ENCODE measurements at places on chromosomes 2 and 18.

DNA sequence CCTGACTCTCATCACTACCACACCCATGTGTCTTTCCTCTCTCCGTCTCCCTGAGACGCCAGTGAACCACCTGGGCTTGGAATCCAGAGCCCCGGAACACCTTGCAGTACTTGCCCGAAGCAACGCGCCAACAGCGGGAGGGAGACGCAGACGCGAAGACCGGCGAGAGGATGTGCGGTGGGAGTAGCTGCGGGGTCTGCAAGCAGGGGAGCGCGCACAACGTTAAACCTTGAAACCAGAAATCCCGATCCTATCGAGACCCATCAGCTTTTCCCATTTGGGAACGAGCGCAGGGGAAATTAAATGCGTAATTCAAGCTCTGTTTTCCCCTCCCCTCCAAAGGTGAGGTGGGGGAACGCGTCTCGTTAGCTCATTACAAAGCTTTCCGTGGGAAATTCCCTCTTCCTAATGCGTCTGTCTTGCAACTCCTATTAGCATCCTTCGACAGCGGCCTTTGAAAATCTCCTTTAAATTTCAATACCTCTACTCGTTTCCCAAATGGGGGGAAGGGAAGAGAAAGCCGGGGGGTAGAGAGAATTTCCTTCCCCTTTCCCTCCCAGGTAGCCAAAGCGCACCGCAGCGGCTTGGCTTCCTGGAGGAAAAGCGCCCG, 421 bp upstream of the CNTNAP5 start:
- DNase-seq: no peak

- DNase-seq: no peak
Measured at GRCh38 chr2:70255637-70256314, 2.2 kb upstream of the PCYOX1 start.

DNA sequence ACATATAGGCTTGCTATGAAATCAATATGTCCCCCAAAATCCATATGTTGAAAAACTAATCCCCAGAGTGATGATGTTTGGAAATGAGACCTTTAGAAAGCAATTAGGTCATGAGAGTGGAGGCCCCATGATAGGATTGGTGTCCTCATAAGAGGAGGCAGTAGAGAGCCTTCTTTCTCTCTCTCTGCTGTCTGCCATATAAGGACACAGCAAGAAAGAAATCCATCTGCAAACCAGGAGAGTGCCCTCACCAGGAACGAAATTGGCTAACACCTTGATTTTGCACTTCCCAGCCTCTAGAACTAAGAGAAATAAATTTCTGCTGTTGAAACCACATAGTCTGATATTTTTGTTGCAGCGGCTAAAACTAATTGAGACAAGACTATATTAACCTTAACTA, 89.5 kb downstream of the NBAS start:
- no peak for DNase-seq

GRCh38 chr18:75201282-75202270, 7.4 kb downstream of the PTGR3 start:
- DNase-seq: no peak

DNA sequence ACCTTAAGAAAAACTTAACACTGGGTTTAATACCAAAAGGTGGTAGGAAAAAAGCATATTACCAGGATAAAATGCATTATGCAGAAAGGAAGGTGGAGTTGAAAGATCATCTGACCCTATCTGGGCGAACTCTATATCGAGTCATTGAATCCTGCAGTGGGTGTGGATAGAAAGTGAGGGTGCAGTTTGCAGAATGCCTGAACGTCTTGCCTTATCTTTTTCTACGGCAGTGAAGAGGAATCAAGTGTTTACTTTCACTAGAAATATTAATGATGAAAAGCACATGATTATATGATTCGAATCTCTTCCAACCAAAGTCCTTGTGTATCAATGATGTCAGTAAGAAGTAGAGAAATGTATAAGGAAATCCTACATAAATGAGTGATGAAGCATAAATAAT, 4.3 kb upstream of the CAVIN2 start:
- DNase-seq: no peak

- no peak for DNase-seq
Measured at GRCh38 chr18:49875155-49875554, 61.8 kb upstream of the ACAA2 start.

DNA sequence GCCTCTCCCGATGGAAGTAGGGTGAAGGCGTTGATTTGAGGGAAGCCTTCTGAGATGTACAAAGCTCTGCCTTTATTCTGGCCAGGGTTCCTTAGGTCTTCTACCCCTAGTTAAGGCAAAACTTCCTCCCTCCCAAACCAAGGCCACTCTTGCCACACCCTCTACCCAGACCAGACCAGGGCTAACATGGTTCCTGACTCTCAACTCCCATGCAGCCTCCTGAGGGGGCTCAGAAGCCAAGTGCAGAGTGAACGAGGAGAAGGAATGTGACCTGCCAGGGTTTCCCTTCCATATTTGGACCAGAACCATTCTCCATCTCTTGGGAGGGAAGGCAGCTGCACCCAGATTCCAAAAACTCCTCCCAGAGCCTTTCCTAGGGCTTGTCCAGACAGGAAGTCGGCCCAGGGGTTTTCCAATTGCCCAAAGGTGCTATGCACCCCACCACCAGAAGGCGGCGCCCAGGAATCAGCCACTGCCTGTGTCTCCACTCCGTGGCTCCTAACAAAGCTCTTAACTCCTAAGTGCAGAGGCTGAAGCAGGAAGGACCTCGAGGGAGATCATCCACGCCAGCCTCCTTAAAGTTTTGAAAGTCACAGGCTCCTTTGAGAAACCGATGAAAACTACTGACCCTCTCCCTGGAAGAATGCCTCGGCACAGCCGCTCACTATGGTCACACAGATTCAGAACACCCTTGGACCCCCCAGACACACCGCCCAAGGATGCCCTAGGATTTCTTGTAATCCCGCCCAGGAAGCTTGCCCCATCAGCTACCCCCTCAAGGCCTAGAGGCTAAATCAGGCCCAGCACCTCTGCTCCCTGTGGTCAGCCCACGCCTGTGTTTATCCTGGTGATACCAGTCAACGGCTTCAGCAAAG, 157.8 kb downstream of the SMAD2 start:
- peak; percentile 41 for DNase-seq

GRCh38 chr18:47999801-48000248, 69.4 kb upstream of the SMAD2 start:
- no peak for DNase-seq

- DNase-seq: no peak
Measured at GRCh38 chr2:234189230-234189629, 138.7 kb downstream of the SPP2 start.

GRCh38 chr2:2890901-2891300, 486.7 kb downstream of the EIPR1 start:
- no peak for DNase-seq

GRCh38 chr2:127423478-127423843, 5.2 kb downstream of the PROC start:
- no peak for DNase-seq

DNA sequence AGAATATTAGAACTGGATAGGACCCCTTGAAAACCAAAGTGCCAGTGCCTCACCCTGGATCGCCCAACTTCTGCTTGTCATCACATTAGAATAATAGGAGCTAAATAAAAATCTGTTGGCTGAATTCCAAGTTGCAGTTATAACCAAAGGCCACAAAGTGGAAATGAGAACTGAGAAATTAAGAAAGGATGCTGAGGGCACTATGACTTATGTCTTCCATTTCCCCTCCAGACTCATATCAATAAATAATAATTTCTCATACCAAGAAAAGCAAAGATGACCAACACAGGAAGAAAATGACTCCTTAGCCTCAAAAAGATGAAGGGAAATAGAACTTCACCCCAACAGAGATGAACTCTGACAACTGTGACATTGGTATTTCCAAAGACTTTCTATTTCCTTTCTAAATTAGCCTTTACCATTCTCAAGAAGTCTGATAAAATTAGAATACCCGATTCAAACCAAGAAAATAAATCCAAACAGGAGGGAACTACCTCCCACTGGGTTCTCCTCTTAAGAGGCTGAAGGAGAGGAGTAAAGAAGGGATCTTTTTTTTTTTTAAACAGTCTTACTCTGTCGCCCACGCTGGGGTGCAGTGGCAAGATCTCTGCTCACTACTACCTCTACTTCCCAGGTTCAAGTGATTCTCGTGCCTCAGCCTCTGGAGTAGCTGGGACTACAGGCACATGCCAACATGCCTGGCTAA, 46.5 kb upstream of the EPG5 start:
- DNase-seq: no peak

DNA sequence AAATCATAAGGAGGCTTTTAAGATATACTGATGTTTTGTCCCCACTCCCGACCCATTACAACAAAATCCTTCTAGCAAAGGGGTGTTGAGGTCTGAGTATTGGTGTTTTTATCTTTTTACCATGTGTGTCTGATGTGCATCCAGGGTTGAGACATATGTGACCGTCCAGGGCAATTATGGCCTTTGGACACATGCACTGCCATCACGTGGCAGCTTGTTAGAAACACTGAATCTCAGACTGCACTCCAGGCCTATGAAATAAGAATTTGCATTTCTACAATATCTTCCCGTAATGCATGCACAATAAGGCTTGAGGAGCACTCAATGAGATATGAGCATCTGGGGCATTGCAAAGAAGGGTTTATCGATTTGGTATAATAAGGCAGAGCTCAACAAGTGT, 235.1 kb upstream of the ZNF804A start:
- DNase-seq: no peak

DNA sequence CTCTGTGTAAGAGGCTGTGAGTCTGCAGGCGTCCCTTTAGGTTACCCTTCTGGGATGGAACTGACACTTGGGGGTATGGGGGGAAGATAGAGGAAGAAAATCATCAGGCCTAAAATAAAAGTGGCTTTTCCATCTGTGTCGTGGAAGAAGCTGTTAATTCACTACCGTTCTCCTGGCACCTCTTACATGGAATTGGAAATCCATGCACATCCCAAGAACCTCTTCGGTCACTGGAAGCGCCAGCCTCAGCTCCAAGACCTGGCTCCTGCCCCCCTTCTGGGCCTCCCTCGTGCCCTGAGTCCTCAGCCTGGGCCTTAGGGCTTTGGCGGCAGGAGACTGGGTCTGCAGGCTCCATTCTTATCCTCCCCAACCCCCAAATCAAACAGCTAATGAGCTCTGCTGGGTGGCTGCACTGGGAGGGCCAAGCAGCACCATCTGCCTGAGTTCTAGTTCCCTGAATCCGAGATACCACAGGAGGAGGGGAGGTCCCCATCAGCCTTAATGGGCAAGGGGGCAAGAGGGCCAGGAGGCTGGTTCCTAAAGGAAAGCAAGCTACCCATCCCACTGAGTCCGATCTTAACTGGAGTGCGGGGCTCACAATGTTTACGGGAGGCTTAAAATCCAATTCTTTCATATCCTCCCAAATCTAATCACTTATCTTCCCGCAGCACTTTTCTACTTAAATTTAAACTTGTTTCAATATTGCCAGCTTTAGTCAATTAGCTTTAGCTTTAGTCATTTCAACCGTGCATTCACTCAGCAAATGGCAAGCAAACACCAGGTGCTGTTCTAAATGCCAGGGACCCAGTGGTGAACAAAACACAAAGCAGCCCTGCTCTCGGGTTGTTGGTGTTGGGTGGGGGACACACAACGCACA, 52.8 kb downstream of the FAM178B start:
- DNase-seq: no peak

DNA sequence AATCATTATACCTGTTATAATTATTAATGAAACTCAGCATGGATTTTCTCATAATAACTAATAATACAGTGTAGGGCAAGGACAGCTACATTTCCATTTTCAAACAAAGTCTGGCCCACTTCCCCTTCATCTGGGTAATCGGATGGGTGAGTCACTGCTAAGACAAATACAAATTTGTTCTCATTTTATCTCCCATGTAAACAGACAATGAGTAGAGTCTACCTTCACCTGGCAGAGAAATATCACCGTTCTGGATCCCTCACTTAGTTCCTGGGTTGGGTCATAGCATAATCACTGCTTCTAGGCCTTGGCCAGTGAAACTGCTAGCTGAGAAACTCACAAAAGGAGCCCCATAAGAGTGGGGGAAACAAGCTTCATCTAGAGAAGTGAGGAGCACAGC, 9.2 kb downstream of the CNTNAP5 start:
- no peak for DNase-seq

GRCh38 chr2:10757814-10758286, 36.4 kb downstream of the ATP6V1C2 start:
- no peak for DNase-seq

DNA sequence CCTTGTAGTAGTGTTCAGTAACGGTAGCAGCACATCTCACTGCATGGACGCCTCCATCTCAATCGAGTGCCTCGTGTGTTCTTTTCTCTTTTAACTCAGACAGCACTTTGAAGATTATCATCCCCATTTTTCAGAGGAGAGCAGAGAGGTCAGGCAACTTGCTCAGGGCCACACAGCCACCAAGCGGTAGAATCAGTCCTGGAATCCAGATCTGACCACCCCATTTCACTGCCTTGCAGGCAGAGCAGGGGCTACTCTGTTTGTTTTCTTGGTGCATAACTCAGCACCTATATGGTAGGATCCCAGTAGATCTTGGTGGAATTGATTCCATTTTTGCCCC, 129.5 kb downstream of the SMAD7 start:
- no peak for DNase-seq

- DNase-seq: no peak
Measured at GRCh38 chr2:97961534-97961933, 34.2 kb downstream of the TMEM131 start.

- DNase-seq: no peak
Measured at GRCh38 chr18:66727991-66728390, 124.1 kb upstream of the CDH19 start.

DNA sequence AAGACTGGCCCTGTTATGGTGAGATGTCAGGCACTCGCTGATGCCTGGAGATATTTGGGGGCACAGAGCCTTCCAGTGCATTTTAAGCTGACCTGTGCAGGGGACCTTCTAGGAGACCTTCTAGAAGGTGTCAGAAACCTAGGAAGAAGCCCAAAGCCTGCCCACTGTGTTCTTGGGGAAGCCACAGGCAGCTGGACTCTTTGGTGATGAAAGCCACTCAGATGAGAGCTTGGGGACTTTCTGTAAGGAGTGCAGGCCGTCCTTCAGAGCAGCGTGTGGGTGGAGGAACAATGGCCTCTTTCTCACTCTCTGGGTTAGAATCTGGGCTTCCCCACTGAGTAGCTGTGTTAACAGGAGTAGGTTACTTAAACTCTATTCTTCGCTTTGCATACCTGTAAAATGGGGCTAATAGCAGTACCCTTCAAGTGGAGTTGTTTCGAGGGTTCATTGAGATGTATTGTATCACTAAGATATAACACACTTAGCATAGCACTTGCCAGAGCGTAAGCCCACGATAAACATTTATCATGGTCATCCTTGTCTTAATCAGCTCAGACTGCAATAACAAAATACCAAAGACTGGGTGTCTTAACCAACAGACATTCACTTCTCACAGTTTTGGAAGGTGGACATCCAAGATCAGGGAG, 322.3 kb upstream of the EPAS1 start:
- no peak for DNase-seq

GRCh38 chr2:171391532-171391931, 42.3 kb downstream of the METTL8 start:
- DNase-seq: no peak
